GM12892 (cell line): ENCODE measurements at places on chromosomes 12 and 14.

DNA sequence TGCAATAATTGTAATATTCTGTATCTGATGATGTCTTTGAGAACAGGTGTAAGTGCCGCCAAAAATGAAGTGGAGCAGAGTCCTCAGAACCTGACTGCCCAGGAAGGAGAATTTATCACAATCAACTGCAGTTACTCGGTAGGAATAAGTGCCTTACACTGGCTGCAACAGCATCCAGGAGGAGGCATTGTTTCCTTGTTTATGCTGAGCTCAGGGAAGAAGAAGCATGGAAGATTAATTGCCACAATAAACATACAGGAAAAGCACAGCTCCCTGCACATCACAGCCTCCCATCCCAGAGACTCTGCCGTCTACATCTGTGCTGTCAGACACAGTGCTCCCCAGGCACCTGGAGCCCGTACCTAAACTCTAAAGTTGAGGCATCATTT lies 268.7 kb downstream of the DAD1 start:
- no peak for DNase-seq

DNA sequence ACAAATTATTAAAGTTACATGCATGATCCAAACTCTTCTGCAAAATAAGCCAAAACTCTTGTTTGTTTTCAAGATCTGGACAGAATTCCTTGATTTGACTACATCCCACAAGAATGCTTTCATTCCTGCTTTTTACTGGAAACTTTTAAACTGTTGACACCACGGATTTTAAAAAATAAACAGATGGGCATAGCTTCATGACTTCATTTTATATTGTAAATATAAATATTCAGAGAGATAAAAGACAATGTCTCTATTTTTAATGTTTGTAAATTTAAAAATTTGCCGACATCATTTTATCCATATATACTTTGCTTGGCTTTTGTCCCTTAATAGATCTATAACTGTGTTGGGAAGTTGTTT lies 134.3 kb upstream of the DCN start:
- no peak for DNase-seq

DNA sequence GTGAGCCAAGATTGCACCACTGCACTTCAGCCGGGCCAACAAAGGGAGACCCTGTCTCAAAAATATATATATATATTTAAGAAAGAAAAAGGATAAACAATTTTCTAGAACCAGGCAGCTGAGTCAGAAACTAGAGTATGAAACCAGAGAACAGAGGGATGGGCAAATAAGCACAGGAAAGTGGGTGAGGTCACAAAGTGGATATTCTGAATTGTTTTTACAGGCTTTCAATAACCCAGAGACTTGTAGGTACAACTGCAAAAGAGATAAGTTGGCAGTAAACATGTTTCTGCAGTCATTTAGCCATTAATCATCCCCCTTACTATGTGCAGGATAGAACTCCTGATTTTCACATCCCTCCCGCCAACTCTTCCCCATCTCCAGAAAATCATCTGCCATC lies 94.2 kb downstream of the BTG1 start:
- no peak for DNase-seq

DNA sequence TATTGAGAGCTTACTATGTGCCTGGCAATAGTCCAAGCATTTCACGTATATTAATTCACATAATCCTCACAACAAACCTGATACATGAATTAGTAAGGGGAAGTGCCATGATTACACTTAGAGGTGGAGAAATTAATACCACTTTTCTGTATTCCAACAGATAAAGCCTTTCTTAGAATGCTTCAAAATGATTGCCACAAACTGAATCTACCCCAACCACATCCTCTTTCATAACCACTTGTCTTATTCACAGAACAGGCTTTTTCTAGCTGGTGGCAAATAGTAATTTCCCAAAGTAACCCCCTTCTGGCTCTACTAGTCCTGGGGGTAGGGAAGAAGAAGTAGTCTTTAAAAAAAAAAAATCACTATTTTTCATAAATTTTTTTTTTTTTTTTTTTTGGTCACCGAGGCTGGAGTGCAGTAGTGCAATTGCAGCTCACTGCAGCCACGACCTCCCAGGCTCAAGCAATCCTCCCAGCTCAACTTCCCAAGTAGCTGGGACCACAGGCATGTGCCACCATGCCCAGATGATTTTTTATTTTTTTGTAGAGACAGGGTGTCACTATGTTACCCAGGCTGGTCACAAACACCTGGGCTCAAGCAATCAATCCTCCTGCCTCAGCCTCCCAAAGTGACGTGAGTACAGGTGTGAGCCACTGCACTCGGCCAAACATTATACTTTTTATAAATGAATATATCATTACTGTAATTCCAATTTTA lies 59.0 kb upstream of the ARID2 start:
- no peak for DNase-seq

DNA sequence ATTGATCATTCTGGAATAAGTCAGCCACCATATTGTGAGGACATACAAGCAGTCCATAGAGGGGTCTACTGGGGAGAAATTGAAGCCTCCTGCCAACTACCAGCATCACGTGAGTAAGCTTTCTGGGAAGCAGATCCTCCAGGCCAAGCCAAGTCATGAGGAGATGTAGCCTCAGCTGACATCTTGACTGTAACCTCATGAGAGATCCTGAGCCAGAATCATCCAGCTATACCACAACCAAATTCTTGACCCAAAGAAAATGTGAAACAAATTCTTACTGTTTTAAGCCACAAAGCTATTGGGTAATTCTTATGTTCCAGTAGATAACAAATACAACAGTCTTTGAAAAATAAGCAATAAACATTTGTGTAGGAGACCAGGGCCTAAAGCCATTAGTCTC lies 479.4 kb upstream of the DCN start:
- no peak for DNase-seq

GRCh38 chr12:47808050-47808449 lies 11.7 kb downstream of the HDAC7 start:
- DNase-seq, result peak; percentile 55

GRCh38 chr14:22622255-22622654 lies 21.9 kb downstream of the OR6J1 start:
- DNase-seq, result no peak

DNA sequence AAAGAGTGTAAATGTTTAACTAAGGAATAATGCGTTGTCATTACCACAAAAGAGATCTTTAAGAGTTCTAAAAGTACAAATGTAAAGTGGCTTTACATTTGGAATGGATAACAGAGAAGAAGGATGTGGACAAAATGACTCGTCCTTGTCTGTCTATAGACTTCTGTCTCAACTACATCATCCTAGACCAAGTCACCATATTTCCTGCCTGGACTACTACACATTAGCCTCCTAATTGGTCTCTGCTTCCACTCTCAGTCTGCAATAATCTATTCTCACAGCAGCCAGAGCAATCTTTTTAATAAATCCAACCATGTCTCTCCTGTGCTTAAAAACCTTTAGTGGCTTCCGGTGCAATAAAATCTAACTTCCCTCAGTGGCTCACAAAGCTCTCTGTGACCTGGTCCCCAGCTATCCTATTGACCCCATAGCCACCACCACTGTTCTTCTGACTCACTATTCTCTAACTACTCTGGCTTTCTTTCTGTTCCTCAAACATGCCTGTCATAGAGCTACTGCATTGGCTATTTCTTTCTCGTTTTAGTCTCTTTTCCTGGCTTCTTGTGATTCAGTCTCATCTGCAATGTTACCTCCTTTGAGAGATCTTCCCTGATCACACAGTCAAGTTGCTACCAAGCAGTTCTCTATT lies 91.1 kb downstream of the MYF5 start:
- no peak for DNase-seq

GRCh38 chr12:105459760-105460330 lies 129.4 kb downstream of the C12orf75 start:
- DNase-seq, result no peak

DNA sequence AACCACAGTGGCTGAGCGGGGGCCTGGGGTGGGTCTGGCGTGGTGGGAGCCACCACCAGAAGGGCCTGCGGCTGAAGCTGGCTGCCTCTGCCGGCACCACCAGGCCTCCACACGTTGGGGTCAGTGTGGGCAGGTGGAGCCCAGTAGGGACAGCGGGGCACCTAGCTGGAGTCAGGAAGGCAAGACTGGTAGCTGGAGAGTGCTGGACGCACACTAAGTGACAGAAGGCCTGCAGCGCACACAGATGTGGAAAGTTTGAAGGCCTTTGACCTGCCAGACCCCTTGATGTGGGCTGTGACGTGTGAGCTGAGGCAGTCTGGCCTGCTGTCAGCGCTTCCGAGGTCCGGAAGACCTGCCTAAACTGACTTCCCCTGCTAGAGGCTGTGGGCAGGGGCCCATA lies 26.3 kb downstream of the RIN3 start:
- no peak for DNase-seq

GRCh38 chr12:14959126-14959440 lies 2.3 kb downstream of the ARHGDIB start:
- DNase-seq, result no peak

- no peak for DNase-seq
Observed at GRCh38 chr12:89729946-89730459, 21.4 kb upstream of the ATP2B1 start.

GRCh38 chr12:121085506-121086353 lies 46.7 kb upstream of the OASL start:
- DNase-seq, result no peak

DNA sequence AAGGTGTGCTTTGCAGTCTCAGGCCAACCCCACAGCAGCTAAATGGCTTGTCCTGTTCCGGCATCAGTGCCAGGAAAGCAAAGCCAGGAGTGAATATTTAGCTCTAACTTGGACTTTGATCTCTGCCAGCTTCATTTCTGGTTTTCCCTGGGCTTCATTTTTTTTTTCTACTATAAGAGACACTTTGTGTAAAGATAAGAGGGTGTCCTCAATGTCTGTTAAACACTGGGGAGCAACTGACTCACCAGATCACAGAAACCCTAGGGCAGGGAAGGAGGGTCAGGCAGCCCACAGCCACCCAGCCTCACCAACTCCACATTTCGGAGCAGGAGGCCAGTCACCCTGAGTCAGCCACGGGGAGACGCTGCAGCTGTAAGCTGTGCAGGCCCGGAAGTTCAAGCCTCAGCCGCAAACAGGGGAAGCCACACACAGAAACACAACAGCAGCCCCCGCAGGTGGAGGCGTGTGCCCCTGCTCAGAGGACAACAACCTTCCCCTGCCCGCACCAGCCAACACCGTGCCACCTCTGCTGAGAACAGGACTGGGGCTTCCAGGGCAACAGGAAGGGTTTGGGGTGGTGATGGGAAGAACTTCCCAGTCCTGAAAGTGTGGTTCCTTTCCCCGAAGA lies 6.3 kb downstream of the TNFRSF1A start:
- DNase-seq, result peak; percentile 94

- no peak for DNase-seq
Observed at GRCh38 chr12:109683316-109683715, 30.3 kb upstream of the FAM222A start.

DNA sequence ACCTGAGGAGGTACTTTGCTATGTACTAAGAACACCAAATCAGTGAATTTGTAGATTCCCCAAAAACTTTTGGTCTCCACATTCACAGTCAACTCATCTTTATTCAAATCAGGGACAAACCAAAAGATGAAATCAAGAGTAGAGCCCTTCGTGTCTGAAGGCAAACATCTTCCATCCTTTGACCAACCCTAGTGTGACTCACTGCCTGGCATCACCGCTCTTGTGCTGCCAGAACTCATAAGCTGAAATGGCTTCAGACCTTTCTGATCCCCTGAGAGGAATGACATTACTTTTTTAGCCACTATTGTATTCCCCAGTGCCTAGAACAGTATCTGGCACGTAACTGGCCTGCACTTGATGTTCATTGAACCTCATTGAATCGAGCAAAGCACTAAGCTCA lies 50.1 kb downstream of the GOLGA5 start:
- no peak for DNase-seq

DNA sequence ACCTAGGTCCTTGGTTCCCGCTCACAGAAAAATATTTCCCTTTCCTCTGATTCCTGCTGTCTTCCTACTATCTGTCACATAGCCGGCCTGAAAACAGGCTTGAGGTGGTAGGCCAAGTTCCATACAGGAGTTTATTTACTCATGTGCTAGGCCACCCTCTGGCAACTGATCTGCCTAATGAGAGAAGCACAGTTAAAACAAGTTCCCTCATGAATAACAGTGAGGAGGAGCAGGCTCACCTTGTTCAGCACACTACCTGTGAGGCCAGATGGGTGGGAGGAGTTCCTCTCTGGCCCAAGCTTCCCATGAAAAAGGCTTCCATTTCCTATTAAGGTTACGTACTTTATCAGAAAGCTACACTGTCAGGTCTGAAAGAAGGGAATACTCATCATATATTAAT lies 206.0 kb downstream of the MYRFL start:
- no peak for DNase-seq

GRCh38 chr14:104464907-104465306 lies 114.7 kb upstream of the C14orf180 start:
- DNase-seq, result no peak

DNA sequence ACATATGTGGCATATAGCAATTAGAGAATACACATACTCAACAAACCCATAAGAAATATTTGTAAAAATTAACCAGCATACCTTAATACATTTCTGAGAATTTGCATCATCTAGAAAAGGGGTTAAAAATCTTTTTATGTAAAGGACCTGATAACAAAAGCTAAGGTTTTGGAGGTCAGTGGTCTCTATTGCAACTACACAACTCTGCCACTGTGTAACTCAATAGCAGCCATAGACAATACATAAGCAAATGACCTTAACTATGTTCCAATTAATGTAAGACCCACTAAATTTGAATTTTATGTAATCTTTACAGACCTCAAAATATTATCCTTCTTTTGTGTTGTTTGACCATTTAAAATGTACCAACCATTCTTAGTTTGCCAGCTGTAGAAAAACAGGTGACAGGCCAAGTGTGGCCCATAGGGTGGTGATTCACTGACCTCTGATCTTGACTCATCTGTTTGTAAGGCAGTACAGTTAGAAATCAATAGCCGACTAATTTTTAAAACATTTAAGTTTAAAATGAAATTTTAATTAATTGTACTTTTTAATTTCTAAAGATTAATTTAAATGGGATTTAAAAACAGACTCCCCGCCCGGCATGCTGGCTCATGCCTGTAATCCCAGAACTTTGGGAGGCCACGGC lies 7.4 kb upstream of the EPS8 start:
- no peak for DNase-seq

- no peak for DNase-seq
Observed at GRCh38 chr12:55795950-55796349, 21.6 kb downstream of the SARNP start.

GRCh38 chr12:120862664-120863063 lies 41.5 kb downstream of the SPPL3 start:
- DNase-seq, result no peak

DNA sequence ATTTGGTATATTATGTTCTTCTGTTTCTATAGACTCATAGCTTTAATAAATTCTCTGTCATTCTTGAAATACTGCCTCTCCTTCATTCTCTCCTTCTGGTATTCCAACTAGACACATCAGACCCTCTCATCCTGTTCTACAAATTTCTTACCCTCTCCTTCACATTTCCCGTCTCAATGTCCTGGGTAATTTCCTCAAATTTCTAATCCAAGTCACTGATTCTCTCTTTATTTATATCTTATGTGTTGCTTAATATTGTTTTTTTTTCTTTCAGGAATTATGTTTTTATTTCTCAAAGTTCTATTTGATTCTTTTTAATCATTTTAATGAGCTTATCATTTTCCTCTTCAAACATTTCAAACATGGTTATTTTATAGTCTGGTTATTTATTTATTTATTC lies 94.0 kb downstream of the RALGAPA1 start:
- DNase-seq, result no peak
